ENCODE measurements at places on chromosomes 7 and 10.

GRCh38 chr10:30073767-30074060 is 14.3 kb upstream of the JCAD start:
- no peak for DNase-seq

- DNase-seq, result no peak
Measured at GRCh38 chr10:110306452-110306768, 1.7 kb upstream of the SMNDC1 start.

DNA sequence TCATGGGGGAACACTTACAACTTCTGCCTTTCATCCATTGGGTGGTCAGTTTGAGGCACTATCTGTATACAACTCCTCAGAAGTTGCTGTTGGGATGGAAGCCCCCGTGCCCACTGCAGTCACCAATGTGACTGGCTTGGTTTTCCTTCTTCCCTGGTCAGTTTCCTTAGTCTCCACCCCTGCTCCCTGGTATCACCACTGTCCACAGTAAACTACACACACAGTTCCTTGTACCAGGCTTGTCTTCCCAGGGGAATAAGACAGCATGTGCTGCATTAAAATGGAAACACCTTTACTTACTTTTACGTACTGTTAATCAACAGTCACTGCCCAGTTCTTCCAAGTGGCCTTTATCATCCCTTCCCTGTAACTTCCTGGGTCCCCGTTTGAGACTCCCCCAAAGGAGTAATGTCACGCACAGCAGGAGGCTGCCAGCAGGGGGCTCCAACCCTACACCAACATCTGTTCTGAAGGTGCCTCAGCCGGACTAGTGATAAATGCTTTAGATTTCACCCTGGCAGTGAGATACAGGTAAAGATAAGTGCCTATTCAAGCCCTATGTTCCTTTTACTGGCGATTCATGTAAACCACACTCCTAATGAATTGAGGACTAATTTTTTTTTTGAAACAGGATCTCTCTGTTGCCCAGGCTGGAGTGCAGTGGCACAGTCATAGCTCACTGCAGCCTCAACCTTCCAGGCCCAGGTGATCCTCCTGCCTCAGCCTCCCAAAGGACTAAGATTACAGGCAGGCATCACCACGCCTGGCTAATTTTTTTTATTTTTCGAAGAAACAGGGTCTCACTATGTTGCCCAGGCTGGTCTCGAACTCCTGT is 45.3 kb upstream of the PIK3AP1 start:
- DNase-seq, result peak; percentile 60

DNA sequence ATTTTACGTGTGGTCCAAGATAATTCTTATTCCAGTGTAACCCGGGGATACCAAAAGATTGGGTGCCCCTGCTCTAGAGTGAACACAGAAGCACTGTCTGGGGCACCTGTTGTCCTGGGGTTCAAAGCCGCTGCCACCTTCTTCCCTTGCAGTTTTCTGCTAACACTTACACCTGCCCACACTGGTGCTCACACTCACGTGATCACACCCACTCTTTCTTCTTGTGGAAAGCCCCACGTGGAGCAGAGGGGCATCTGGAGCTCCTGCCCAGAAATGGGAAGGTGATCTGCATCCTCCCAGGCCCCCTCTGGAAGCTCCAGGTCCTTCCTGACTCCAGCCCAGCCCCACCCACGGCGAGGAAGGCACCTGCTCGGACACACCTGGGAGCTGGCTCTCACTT is 42.9 kb downstream of the PTPRN2 start:
- DNase-seq, result no peak

GRCh38 chr10:72539137-72539536 is 86.7 kb downstream of the MICU1 start:
- no peak for DNase-seq

DNA sequence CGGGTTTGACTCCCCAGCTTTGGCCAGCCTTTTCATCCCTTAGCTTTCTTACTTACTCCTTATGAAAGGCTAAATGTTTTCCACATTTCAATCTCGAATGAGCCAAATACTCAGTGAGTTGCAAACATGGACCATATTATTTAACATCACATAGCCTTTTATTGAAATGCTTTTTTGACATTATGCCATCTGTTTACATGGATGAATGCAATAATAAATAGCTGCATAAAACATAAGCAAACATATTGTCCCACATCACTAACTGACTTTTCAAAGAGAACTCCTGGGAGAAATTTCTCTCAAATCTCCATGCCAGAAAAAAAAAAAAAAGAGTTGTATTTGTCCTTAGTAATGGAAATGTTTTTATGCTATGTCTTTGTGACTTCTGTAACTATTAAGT is 134.9 kb downstream of the LSMEM1 start:
- no peak for DNase-seq

- DNase-seq, result no peak
Measured at GRCh38 chr7:593324-594115, 73.9 kb upstream of the PDGFA start.

DNA sequence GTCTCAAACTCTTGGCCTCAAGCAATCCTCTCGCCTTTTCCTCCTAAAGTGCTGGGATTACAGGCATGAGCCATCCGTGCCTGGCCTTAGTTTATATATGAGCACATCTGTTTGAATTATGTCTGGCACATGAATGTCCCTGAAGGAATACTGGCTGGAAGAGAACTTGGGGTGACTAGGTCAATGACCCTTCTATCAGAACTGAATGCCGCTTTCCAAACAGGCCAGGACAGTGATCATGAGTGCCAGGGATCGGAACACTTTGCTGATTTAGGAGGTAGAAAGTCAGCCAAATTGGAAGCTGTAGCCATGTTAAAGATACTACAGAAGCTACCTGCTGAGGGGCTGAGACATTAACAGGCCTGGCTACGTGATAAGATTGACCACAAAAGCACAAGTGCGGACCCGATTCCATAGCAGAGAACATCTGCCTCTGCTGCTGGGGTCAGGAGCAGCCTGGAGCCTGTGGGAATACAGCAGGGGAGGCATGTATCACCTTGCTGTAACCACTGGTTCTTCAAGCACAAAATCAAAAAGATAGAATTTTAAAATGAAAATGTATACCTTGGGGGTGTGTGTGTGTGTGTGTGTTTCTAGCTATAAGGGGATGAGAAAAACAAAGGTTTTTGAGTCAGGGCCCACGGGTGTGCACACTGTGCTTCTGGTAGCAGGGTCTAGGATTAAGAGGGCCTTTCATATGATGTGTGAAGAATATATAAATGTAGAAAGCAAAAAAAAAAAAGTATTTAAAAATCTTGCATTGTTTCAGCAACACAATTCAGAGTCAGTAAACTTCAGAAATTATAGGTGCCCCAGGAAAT is 293.7 kb downstream of the BBS9 start:
- DNase-seq, result no peak

- no peak for DNase-seq
Measured at GRCh38 chr10:73590881-73591799, at the start of gene USP54. TSS of gene USP54 (minus strand) at chr10:73591342. CDS start at chr10:73575658, 15,684 bp downstream.
